ENCODE measurements at places on chromosomes 7 and 10.

DNA sequence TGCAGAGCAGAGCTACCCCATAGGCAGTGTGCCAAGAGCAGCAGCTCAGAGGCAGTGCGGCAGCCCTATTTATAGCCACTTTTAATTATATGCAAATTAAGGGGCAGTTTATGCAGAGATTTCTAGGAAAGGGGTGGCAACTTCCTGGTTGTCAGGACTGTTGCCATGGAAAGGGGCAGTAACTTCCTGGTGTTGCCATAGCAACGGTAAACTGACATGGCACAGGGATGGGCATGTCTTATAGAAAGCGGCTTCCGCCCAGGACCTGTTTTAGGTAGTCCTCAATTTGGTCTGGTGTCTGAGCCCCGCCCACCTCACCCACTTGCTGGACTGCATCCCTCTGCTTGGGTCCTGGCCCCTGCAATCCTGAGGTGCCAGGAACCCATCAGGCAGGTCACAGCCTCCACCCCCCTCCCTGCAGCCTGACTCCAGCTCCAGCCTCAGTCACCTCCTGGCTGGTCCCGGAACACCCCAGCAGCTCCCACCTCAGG is 115.8 kb downstream of the TMEM130 start:
- H3K27me3 ChIP-seq: no peaks in the 10 kb centered on the region
- no peak overlapping the region for H3K27ac ChIP-seq
- DNase-seq: no peak
- H3K4me3 ChIP-seq: no peak overlapping the region
- H3K36me3 ChIP-seq: no peaks in the 10 kb centered on the region

DNA sequence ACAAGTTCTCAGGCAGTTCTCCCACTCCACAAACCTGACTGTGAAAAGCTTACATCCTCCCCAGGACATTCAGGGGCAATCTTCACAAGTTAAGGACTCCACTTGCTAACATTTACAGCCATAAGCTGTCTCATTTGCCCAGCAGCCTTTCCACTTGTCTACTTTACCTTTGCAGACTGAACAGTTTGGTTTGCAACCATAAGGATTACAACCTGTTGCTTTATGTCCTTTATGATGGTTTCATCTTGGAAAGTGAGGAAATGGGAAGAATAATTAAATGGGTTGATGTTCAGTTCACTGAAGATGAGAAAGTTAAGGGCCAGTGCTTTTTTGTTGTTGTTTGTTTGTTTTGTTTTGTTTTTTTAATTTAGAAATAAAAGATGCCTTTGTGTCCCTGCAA is 92.4 kb downstream of the FAM204A start:
- H3K36me3 ChIP-seq: no peaks in the 10 kb centered on the region
- H3K4me1 ChIP-seq: no peaks in the 10 kb centered on the region
- no peak overlapping the region for H3K4me3 ChIP-seq
- H3K27ac ChIP-seq: no peak overlapping the region

DNA sequence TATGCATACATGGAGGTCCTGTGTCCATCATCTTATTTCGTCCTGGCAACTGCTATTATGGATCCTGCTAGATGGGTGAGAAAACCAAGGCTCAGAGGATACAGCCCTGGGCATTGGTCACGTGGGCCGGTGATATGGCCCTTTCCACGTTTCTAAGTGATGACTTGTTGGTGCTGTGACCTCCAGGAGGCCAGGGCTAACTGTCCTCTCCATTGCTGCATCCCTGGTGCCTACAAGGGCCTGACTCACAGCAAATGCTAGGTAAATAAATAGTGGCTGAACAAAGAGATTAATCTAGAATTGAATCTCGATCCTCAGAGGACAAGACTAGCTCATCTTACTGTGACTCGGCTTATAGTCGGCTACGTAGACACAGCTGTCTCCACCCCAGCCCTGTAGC is 78.6 kb downstream of the FAM53B start:
- H3K4me1 ChIP-seq: peaks cover 7% of the 10 kb centered on the region
- H3K27me3 ChIP-seq: no peaks in the 10 kb centered on the region
- no peak overlapping the region for H3K4me3 ChIP-seq
- peaks cover 19% of the 10 kb centered on the region for H3K36me3 ChIP-seq
- H3K27ac ChIP-seq: no peak overlapping the region

DNA sequence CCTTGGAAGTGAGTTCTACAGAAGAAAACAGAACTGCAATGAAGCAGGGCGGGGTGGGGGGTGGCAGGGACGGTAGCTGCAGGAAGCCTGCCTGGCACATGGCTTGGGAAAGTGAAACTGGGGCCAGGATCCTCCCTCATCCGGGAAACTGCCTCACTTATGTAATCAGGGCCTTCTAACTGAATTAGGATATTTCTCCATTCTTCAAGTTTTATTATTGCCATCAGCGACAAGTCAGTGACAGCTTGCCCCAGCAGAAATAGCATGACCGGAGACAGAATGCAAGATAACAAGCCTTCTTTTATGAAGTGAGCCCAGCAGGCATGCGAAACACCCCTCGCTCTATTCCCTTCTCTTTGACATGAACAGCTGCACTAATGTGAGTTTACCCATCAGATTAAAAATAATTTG is 77.5 kb upstream of the CACUL1 start:
- no peak overlapping the region for H3K27ac ChIP-seq
- peaks cover 18% of the 10 kb centered on the region for H3K27me3 ChIP-seq
- peaks cover 6% of the 10 kb centered on the region for H3K4me1 ChIP-seq
- no peak overlapping the region for H3K4me3 ChIP-seq

DNA sequence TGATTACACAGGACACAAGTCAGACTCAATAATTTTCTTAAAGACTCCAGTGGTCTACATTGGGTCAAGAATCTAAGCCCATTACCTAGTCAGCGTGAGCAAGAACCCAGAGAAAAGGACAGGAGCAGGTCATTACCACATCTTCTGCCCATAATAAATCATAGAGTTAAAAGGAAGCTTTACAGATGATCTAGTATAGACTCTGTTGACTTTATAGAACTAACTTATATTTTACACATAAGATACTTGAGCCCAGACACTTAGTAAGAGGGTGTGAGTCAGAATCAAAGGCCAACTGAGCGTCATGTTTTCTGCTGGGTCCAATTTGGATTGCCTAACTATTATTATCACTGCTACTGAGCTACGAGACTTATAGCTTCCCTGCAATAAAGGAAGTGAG is 206.1 kb upstream of the NPSR1 start:
- no peaks in the 10 kb centered on the region for H3K27me3 ChIP-seq
- H3K36me3 ChIP-seq: no peaks in the 10 kb centered on the region
- H3K4me1 ChIP-seq: no peaks in the 10 kb centered on the region
- no peak overlapping the region for H3K4me3 ChIP-seq

DNA sequence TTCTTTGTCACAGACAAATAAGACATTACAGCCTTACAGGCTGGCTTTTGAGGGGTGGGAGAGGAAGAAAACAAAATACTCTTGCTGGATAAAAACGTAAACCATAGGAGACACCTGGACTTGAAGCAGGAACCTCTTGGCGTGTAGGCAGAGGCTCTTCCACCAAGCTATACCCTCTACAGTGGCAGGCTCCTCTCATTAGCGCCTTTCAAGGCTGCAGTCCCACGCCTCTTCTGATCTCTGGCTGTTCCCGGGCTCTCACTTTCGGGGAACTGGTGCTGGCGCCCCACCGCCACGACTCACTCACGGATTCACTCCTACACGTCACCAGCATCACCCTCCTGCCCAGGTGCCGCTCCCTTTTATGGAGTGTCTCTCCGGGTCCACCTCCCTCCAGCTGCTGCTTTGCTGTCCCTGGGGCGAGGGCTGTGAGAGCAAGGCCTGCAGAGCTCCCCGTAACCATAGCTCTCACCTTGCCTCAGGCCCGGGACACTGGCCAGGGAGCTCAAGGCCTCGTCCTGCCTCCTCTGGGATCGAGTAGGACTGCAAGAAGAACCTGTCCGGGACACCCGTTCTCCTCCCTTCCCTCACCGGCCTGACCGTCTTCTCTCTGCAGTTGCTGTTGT is 62.6 kb downstream of the ZNF777 start:
- no peak overlapping the region for H3K4me3 ChIP-seq
- H3K27ac ChIP-seq: no peak overlapping the region
- H3K36me3 ChIP-seq: no peaks in the 10 kb centered on the region
- no peak for DNase-seq

GRCh38 chr7:100679129-100679926 is 5.8 kb downstream of the GNB2 start:
- H3K27me3 ChIP-seq: peaks cover 2% of the 10 kb centered on the region
- H3K4me3 ChIP-seq: no peak overlapping the region
- no peak for DNase-seq
- peaks cover 40% of the 10 kb centered on the region for H3K36me3 ChIP-seq

DNA sequence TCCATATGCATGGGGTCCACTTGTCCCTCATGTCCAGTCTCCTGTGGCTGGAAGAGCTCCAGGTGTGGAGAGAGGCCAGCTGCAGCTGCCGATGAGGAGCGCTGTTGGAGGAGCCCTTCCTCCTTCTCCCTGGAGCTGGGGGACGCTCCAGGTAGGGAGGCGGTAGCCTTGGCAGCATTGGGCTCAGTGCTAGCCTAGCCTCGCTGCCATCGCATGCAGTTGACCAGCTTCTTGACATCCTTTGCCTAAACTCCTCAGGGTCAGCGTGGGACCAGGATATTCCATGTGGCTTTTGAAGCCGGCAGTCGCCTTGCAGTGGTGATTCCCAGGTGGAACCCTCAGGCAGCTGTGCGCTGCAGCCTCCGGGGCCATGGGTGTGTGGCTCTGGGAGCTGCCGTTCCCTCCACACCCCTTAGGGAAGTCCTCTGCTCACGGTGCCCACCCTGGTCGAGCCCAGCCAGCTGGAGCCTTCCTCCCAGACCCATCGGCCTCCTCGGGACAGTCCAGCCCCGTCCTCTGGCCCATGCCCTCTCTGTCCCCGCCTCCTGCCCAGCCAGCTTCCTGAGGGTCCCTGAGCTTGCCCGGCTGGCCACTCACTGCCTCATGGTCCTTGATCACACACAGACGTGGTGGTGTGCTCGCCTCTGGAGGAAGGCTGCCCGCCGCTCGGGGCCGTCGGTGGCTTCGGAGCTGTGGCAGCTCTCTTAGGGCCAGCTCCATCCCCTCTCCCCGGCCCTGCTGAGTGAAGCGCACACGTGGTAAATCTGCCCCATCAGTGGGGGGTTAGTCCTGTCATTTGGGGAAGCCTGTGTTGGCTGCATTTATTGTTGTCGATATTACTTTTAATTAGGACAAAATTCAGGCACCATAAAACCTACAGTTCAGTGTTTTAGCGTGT is 21.2 kb downstream of the INPP5A start:
- no peak overlapping the region for H3K4me3 ChIP-seq
- no peak overlapping the region for H3K27ac ChIP-seq
- no peaks in the 10 kb centered on the region for H3K27me3 ChIP-seq

DNA sequence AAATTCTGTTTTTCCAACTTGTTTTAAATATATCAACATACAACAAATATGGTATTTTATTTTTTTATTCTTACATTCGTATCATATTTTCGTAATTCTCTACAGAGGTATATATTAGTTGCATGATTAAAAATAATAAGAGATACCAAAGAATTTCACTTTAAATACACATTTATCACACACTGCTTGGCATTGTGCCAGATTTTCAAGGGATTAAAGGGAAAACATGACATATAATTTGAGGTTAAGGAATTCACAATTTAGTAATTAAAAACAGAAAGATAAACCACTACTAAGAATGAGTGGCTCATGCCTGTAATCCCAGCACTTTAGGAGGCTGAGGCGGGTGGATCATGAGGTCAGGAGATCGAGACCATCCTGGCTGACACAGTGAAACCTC is 484.7 kb upstream of the SORCS1 start:
- H3K4me3 ChIP-seq: no peak overlapping the region
- no peaks in the 10 kb centered on the region for H3K4me1 ChIP-seq
- no peak overlapping the region for H3K27ac ChIP-seq
- H3K36me3 ChIP-seq: no peaks in the 10 kb centered on the region
- no peak for DNase-seq

DNA sequence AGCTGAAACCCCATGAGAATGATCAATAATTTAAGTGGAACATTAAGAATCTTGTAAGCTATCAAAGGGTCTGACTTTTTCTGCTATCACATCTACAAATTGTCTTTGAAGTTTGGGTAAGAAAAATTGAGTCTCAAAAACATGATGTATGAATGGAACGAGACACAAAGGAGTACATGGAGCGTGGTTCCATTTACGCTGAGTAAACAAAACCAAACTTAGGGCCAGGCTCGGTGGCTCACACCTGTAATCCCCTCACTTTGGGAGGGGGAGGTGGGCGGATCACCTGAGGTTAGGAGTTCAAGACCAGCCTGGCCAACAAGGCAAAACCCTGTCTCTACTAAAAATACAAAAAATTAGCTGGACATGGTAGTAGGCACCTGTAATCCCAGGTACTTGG is 24.3 kb downstream of the SMC3 start:
- H3K4me1 ChIP-seq: no peaks in the 10 kb centered on the region
- no peak overlapping the region for H3K27ac ChIP-seq
- no peaks in the 10 kb centered on the region for H3K27me3 ChIP-seq
- no peak overlapping the region for H3K4me3 ChIP-seq
- no peak for DNase-seq
- peaks cover 53% of the 10 kb centered on the region for H3K36me3 ChIP-seq

GRCh38 chr7:111903797-111904196 is 302.4 kb downstream of the DOCK4 start:
- H3K27me3 ChIP-seq: no peaks in the 10 kb centered on the region
- no peaks in the 10 kb centered on the region for H3K36me3 ChIP-seq
- no peak overlapping the region for H3K27ac ChIP-seq
- no peak for DNase-seq
- H3K4me1 ChIP-seq: no peaks in the 10 kb centered on the region

GRCh38 chr10:126598009-126598408 is 72.5 kb downstream of the C10orf90 start:
- H3K27ac ChIP-seq: no peak overlapping the region
- no peaks in the 10 kb centered on the region for H3K4me1 ChIP-seq
- no peak for DNase-seq
- H3K27me3 ChIP-seq: no peaks in the 10 kb centered on the region
- no peaks in the 10 kb centered on the region for H3K36me3 ChIP-seq

DNA sequence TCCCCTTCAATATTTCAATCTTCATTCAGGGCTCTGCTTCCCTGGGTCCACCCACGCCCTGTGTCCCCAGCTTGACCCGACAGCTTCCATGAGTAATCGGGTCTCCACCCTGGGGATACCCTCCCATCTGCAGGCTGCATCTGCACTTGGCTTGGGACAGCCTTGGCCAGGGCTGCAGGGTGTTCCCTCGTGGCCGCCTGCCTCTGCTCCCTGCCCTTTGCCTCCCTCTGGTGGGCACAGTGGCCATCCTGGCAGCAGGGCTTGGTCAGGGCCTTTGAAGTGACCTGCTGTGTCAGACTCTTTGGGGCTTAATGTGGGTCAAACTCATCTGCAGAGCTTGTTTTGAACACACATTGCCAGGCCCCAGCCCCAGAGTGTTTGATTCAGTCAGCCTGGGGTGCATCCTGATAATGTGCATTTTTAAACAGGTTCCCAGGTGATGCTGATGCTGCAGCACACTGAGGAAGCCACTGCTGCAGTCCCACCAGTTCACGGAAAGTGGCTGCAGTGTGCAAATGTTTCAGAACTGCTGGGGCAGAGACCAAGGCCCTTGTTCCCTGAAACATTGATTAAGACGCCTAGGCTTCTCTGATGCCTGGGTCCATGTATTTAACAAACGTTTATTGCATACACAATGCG is 80.7 kb upstream of the SEC61G start:
- no peak overlapping the region for H3K27ac ChIP-seq
- no peak overlapping the region for H3K4me3 ChIP-seq
- H3K4me1 ChIP-seq: no peaks in the 10 kb centered on the region
- H3K27me3 ChIP-seq: no peaks in the 10 kb centered on the region
- DNase-seq: no peak
